Breast epithelium (tissue), 4 donors: ENCODE measurements at places on chromosomes 12 and 14. TPM values are rescaled to one million over a fixed set of nuclear protein-coding genes. Genes with fewer than 3 reads are reported as not detected.

DNA sequence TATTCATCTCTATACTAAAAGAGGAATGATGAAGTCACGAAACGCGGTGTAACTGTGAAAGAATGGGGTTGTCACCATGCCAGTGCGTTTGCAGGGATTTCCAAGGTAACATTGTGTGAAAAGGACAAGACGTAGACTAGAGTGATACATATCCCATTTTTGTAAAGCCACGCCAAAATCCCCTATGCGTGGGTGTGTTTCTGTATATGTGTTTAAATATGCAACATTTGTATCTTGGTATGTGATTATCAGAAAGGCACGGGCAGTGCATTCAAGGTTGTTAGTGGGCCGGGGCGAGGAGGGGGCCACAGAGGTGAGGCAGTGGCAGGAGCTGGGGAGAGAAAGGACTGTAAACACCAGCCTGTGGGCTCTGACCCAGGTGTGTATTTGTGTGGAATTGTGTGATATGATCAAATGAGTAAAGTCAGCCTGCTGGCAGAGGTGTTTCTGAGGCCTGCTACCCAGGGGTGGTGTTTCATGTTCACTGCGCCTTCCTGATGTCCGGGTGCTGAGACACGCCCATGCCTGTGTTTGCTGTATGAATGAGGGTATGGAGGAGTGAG, 137.8 kb downstream of the ADGRD1 start:
- DNase-seq: no peak

GRCh38 chr14:32720927-32721326, 217.8 kb upstream of the NPAS3 start:
- DNase-seq: no peak

GRCh38 chr12:105335856-105336255, 5.4 kb downstream of the C12orf75 start:
- DNase-seq: no peak

GRCh38 chr12:32146074-32146873, 39.6 kb downstream of the BICD1 start:
- DNase-seq: no peak

The TMEM253 gene
- total RNA-seq: 0.98 TPM

DNA sequence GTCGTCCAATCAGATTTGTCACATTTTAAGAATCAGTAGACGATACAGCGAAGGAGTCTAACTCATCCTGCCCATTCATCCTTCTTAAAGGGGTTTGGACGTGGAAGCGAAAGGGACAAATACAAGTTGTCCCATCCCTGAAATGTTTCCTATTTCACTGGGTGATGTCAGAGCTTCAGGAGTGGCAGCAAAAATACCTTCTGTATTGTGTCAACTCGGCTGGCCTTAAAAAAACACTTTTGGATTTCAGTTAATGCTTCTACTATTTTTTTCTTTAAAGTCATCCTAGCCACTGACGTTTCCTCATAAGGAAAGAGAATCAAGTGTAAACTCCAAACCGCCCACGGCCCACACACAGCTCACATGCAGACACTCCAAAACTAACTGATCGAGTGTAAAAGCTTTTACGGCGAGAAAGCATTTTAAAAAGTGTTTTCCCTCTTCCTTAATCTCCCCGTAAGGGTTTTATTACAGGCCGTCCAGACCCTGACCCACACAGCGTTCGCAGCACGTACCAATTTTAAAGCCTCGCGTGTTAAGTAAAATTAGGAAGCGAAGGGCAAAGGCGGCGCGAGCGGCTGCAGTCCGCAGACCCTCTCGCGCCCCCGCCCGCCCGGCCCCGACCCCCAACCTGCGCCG, 593 bp downstream of the CFL2 start:
- no peak for DNase-seq

DNA sequence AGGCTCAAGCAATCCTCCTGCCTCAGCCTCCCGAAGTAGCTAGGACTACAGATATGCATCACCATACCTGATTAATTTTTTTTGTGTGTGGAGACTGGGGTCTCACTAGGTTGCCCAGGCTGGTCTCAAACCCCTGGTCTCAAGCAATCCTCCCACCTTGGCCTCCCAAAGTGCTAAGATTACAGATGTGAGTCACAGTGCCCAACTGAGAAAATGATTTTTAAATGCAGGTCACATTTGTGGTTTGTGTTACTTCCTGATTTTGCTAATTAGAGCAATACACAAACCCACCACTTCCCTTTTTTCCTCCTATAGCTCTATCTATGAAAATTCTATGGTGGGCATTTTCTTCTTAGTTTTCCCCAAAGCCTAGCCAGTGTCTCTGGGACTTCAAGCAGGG, 45.5 kb upstream of the TMEM263 start:
- no peak for DNase-seq

- no peak for DNase-seq
Measured at GRCh38 chr14:77707355-77707723, 484 bp downstream of the ALKBH1 start.

The MYH7 gene
- not detected for total RNA-seq

DNA sequence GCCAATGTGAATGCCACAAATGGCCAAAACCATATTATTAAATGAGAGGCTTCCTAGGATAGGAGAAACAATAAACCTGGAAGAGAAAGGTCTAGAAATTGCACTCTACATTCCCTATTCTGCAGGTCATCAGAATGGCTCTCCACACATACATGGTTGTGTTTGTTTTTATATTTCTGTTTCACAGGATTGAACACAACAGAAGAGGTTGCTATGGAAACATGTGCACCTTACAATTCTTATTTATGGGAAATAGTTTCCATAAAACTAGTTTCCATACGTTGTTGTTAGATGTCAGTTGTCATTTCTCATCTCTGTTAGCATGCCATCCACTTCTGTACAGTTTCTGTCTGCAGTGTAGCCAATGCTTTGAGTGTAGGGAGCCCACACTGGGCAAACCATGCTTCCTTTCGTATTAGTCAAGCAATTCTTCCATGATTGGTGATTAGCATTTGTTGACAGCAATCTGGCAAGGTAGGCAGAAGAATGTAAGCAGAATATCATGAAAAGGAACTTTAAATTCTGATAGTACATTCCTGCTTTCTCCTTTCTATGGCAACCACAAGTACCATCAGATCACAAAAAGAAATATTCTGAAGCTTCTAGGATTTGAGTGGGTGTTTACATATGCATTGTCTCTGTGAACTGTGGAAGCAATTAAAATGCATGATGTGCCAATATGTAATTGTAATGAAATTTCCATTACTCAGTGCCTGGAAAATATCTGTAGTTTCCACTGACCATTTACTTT, 141.6 kb upstream of the AVPR1A start:
- no peak for DNase-seq

DNA sequence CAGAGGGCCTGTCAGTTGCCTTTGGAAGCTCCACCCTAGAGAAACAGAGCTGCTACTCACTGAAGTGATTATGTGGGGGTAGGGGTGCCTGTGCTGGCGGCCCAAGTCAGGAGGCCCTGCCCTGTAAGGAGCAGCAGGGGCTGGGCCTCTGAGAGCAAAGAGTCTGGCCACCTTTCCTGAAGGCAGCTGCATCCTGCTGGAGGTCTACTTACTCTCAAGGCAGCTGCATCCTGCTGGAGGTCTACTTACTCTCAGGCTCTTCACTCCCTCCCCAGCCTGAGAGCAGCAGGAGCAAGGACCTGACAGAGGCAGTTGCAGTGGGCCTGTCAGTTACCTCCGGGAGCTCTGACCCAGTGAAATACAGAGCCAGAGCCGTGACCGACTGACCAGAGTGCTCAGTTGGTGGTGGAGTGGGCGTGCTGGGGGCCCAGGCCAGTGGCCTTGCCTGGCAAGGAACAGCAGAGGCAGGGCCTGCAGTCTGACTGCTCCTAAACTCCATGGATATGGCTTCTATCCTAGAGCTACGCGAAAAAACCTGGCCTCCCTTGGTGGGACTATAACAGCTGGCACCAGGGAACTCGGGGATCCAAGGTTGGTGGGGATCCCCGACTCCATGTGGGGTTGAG, 32.3 kb downstream of the RAD51B start:
- DNase-seq: no peak

- DNase-seq: no peak
Measured at GRCh38 chr14:70357557-70357956, 1.9 kb downstream of the COX16 start.

The KCNH3 gene
- total RNA-seq: not detected

DNA sequence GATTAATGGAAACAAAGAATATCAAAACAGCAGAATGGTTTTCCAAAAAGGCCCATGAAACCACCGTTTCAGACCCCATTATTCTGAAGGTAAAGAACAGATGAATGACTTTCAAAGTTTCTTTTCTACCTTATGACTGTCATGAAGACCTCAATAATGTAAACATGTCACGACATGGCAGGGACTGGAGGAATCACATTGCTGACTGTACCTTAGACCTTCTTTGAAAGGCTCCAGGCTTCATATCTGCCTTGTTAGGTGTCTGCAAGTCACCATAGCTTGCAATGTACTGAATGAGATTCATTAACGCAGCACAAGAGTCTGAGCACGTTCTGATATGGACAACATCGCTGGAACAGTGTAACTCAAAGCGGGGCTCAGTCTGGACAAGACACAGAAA, 52.2 kb downstream of the ATG2B start:
- no peak for DNase-seq
